ENCODE measurements at places on chromosomes 7 and 10.

DNA sequence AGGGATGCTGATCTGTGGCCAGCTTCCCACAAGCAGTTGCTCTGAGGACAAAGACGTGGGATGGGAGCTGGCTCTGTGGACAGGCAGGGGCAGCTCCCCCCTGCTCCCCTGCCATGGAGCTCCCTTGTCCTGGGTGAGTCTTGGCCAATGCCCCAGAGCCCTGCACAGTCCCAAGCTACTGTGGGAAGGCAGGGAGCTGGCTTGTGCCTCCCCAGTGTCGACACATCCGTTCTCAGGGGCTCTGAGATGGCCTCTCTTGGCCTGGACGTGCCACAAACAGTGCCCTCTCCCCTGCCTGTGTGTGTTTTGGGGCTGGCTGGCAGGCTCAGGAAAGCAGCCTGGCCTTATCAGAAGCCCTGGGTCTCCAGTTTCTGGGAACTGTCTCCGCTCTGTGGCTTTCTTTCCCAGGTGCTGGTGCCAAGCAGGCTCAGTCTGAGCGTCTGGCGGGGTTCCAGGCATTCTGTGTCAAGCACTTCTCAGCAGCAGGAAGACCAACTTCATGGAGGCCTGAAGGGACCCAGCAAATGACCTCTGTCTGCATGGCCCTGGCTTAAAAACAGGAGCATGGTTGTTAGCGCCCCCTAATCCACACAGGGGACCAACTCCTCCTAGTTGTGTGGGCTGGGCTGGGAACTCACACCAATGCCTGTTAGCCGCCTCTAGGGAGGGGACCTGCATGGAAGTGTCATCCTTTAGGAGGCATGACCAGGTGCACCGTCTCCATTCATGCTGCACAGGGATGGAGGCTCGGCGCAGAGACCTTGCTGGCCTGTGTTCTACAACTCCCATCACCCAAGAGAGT lies 375.2 kb downstream of the RPS24 start:
- no peak for DNase-seq

DNA sequence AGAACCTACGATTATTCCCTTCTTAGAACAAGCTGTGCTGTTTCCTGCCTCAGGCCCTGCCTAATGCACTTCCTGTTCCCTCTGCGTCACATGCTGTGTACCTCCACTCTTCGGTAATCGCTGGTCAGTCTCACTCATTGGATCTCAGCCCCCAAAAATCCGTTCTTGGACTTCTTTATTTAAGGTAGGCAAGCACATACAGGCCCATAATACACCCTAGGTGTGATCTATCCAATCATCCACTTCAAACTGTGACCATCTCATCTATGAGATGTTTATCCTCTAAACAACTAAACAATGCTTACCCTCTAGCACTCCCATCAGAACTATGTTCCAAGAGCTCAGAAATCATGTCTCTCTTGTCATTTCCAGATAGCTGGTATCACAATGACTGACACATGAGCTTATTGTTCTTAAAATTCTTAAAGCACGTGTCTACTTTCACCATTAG lies 83.9 kb downstream of the CADPS2 start:
- DNase-seq, result no peak

DNA sequence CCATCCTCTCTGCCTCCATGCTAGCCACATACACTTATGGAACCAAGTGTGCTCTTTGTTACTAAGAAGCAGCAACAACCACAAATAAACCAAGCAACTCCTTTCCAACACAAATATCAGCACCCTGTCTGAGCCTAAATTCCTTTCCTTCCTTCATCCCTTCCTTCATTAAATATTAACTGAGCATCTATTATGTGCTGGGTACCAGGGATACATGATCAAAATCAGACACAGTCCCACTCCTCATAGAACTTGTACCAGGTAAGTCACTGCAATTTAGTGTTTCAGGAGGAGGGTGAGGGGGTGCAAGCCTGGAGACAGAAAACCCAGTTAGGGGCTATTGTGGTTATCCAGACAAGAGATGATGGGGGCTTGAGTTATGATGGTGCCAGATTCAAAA lies 10.8 kb downstream of the CREB5 start:
- no peak for DNase-seq

DNA sequence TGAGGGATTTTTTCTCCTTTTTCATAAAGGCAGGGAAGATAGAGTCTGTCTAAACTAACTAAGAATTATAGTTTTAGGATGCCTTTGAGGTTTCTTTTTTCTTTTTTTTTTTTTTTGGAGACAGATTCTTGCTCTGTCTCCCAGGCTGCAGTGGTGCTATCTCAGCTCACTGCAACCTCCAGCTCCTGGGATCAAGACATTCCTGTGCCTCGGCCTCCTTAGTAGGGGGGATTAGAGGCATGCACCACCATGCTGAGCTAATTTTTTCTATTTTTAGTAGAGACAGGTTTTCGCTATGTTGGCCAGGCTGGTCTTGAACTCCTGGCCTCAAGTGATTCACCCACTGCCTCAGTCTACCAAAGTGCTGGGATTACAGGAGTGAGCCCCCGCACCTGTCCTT lies 239.7 kb downstream of the KCND2 start:
- DNase-seq, result no peak
